Large intestine (tissue), 12 donors: ENCODE measurements at places on chromosomes 5 and 9. TPM values are rescaled to one million over a fixed set of nuclear protein-coding genes. Genes with fewer than 3 reads are reported as not detected.

PCDHGB5 gene
- 1.8 TPM for polyA plus RNA-seq

IFNA2 gene
- polyA plus RNA-seq = not detected

MELK gene
- 8.6 TPM for polyA plus RNA-seq

ARRDC3 gene
- 37.3 TPM for polyA plus RNA-seq

- no peaks in the 10 kb centered on the region for H3K27me3 ChIP-seq
- no peak overlapping the region for H3K4me3 ChIP-seq
- no peaks in the 10 kb centered on the region for H3K36me3 ChIP-seq
- no peaks in the 10 kb centered on the region for H3K4me1 ChIP-seq
- DNase-seq = no peak
Measured at GRCh38 chr5:86152988-86153560, 464.7 kb upstream of the COX7C start.

DNA sequence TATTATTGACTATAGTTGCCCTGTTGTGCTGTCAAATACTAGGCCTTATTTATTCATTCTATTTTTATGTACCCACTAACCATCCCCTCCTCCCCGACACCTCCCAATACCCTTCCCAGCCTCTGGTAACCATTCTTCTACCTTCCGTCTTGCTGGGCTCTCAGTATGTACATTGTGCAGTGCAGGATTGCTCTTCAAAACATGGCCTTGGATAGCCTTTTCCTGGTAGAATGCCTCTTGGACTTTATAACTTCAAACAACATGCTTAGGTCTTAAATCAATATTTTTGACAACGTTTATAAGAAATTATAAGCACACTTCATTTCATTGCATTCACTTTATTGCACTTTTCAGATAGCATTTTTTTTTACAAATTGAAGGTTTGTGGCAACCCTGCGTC lies 172.6 kb upstream of the ACTBL2 start:
- DNase-seq = no peak
- H3K36me3 ChIP-seq = no peaks in the 10 kb centered on the region

GRCh38 chr5:34857161-34857560 lies 18.2 kb downstream of the TTC23L start:
- no peaks in the 10 kb centered on the region for H3K36me3 ChIP-seq
- DNase-seq = no peak
- H3K27me3 ChIP-seq = no peaks in the 10 kb centered on the region
- no peak overlapping the region for H3K27ac ChIP-seq
- no peak overlapping the region for H3K4me3 ChIP-seq

DNA sequence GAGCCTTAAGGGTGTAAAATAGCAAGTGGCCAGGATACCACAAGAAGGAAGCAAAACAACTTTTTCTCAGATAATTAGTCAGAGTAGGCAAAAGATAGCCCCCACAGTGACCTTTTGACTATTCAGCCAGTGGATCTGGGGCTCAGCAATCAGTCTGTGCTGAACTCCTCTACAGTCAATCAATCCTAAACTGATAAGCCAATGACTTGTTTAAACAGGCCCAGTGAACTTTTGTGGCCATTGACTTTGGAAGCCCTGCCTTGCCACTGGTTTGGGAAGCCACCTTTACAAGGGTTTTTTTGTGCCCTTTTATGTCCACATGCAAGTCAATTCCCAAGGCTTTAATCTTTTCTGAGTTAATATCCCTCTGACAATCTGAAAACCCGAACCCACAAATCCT lies 1565.0 kb upstream of the WWC1 start:
- no peaks in the 10 kb centered on the region for H3K4me1 ChIP-seq
- no peak for DNase-seq

GRCh38 chr5:132245593-132245992 lies 11.9 kb upstream of the PDLIM4 start:
- no peaks in the 10 kb centered on the region for H3K4me1 ChIP-seq
- DNase-seq = no peak
- H3K27me3 ChIP-seq = no peaks in the 10 kb centered on the region
- H3K36me3 ChIP-seq = no peaks in the 10 kb centered on the region
- no peak overlapping the region for H3K27ac ChIP-seq

SPINK7 gene
- polyA plus RNA-seq = 0.06 TPM

ZNG1A gene
- 50.7 TPM for polyA plus RNA-seq

SHB gene
- polyA plus RNA-seq = 17.8 TPM

GRCh38 chr9:17875886-17876285 lies 297.0 kb downstream of the SH3GL2 start:
- no peaks in the 10 kb centered on the region for H3K27me3 ChIP-seq
- no peak overlapping the region for H3K4me3 ChIP-seq
- DNase-seq = no peak
- no peaks in the 10 kb centered on the region for H3K36me3 ChIP-seq
- H3K4me1 ChIP-seq = no peaks in the 10 kb centered on the region

DNA sequence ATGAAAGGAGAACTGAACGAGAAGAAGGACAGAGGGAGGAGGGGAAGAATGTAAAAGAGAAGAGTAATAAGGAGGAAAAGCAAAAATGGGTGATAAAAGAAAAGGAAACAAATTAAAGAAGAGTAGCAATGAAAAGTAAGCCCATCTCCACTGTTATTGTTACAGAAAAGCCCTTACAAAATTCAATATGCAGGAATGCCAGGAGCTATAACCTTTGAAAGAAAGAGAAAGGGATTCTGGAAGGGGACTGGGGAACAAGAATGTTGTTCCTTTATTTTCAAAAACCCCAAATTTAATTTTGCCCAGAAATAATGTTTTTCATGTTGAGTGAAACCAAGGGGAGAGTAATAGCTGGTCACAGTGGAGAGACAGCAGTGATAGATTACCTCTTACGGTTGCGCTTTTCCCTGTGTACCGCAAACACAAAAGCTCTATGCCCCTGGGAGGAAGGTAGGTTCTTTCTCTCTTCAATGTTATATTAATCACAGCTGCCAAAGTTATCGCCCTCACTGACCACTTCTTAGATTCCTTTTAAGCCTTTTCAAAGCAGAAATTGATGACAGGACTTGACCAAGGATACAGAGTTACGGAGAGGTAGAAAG lies 86.7 kb downstream of the BRINP1 start:
- H3K36me3 ChIP-seq = no peaks in the 10 kb centered on the region
- DNase-seq = no peak
- H3K4me1 ChIP-seq = no peaks in the 10 kb centered on the region
- no peak overlapping the region for H3K4me3 ChIP-seq

CERT1 gene
- 50.3 TPM for polyA plus RNA-seq

AFAP1L1 gene
- 9.6 TPM for polyA plus RNA-seq

- peaks cover 40% of the 10 kb centered on the region for H3K36me3 ChIP-seq
- DNase-seq = no peak
- H3K27me3 ChIP-seq = no peaks in the 10 kb centered on the region
Measured at GRCh38 chr9:113585555-113585954, 122.0 kb downstream of the RGS3 start.

DNA sequence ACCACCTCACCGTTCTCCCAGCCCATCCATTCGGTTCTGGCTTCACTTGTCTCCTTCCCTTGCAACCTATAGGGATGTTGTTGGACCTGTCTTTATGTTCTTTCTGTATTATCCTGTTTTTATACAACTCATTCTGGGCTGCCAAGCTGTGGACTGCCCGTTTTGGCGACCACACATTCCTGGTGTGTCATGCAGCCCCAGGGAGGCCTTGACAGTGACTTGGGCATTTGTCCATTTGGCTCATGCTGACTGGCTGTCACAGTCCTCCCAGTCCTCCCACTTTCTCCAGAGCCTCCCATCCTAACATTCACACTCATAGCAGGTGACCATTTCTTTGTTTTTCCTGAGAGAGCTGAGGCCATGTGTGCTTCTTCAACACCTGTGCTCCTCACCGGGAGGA lies 136.4 kb downstream of the SLF1 start:
- DNase-seq = no peak
- H3K36me3 ChIP-seq = no peaks in the 10 kb centered on the region
- no peak overlapping the region for H3K27ac ChIP-seq
- no peaks in the 10 kb centered on the region for H3K4me1 ChIP-seq

GPSM1 gene
- polyA plus RNA-seq = 39.9 TPM

- H3K27me3 ChIP-seq = no peaks in the 10 kb centered on the region
- DNase-seq = peak; percentile 99
- peaks cover 15% of the 10 kb centered on the region for H3K36me3 ChIP-seq
- no peak overlapping the region for H3K4me3 ChIP-seq
Measured at GRCh38 chr5:172904643-172905345, 54.4 kb upstream of the RPL26L1 start.

RCL1 gene
- polyA plus RNA-seq = 12.1 TPM

GRCh38 chr5:38847559-38848347 lies 1.9 kb downstream of the OSMR start:
- H3K4me1 ChIP-seq = no peaks in the 10 kb centered on the region
- H3K27ac ChIP-seq = no peak overlapping the region
- H3K4me3 ChIP-seq = no peak overlapping the region
- no peaks in the 10 kb centered on the region for H3K36me3 ChIP-seq

- no peak overlapping the region for H3K4me3 ChIP-seq
- H3K27me3 ChIP-seq = no peaks in the 10 kb centered on the region
- no peaks in the 10 kb centered on the region for H3K36me3 ChIP-seq
- H3K27ac ChIP-seq = no peak overlapping the region
- H3K4me1 ChIP-seq = no peaks in the 10 kb centered on the region
Measured at GRCh38 chr5:40939753-40940152, 30.5 kb downstream of the C7 start.

- no peak overlapping the region for H3K4me3 ChIP-seq
- peaks cover 100% of the 10 kb centered on the region for H3K27me3 ChIP-seq
- peaks cover 6% of the 10 kb centered on the region for H3K4me1 ChIP-seq
- DNase-seq = no peak
- no peak overlapping the region for H3K27ac ChIP-seq
Measured at GRCh38 chr9:126623314-126623666, 9.6 kb downstream of the LMX1B start.

DNA sequence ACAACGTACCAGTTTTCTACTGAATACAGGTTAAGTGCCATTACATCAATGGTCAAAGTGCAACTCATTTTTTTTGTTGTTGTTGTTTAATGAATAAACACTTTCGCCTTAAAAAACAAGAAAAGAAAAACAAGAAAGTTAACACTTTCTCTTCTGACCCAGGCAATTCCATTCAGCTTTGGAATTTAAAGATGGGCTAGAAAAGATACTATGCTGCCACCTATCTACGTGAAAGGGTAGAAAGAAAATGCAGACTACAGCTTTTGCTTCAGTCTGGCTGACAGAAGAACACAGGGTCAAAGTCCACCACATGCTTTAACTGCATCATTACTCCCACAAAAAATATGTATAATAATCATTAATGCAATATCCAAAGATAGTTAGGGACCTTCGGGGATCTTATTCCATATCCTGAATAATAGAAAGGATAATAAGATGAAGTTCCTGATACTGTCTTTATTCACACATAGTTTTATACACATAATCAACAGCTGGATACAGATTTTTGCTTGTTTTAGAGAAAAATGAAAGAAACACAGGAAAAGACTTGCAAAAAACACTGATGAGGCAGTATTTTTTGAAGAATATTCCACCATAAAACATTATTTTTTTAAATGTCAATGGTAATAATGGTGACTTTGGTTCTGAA lies 40.4 kb downstream of the ZDHHC21 start:
- peak; percentile 50 for DNase-seq
- no peak overlapping the region for H3K27ac ChIP-seq
- H3K36me3 ChIP-seq = peaks cover 2% of the 10 kb centered on the region
- H3K27me3 ChIP-seq = no peaks in the 10 kb centered on the region
- no peak overlapping the region for H3K4me3 ChIP-seq

CDC25C gene
- polyA plus RNA-seq = 4.5 TPM

- H3K36me3 ChIP-seq = peaks cover 20% of the 10 kb centered on the region
- no peak overlapping the region for H3K27ac ChIP-seq
- no peaks in the 10 kb centered on the region for H3K4me1 ChIP-seq
- no peak for DNase-seq
- no peaks in the 10 kb centered on the region for H3K27me3 ChIP-seq
Measured at GRCh38 chr5:119537704-119538103, 85.4 kb downstream of the HSD17B4 start.

DNA sequence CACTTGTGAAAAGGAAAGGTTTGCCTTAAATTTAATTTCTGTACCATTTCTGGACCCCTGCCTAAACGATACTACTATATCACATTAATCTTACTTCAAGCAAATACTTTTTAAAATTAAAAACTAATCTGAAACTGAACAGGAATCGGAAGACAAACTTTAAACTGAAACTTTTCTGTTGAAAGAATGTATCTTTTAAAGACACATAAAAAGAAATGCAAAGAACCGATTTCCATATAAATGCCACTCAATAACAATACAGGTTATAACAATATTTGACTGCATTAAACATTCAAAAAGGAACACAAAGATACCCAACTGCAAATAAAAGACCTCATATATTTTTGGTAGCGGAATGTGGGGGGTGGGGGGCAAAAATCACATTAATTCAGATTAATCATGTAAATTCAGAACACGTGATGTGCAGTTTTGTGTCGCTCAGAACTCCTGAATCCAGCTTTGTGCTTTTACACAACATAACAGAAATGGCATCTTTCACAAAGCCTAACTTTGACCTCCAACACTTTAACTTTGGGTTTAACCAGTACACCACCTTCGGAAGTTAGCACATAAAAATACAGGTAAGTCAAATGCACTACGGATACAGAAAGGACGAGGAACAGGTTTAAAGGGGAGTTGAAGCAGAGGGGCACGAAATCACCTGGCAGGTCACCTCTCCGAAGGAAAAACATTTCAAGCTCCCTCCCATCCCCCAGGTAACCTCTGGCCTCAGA lies 925 bp downstream of the LIFR start:
- peak overlapping the region; percentile 26 for H3K27ac ChIP-seq
- peaks cover 10% of the 10 kb centered on the region for H3K4me1 ChIP-seq
- no peaks in the 10 kb centered on the region for H3K36me3 ChIP-seq
- peaks cover 17% of the 10 kb centered on the region for H3K27me3 ChIP-seq
- no peak for DNase-seq
- H3K4me3 ChIP-seq = peak overlapping the region; percentile 60

- H3K27me3 ChIP-seq = no peaks in the 10 kb centered on the region
- peaks cover 3% of the 10 kb centered on the region for H3K4me1 ChIP-seq
- peak; percentile 4 for DNase-seq
- H3K27ac ChIP-seq = no peak overlapping the region
- no peaks in the 10 kb centered on the region for H3K36me3 ChIP-seq
Measured at GRCh38 chr5:24232041-24232440, 412.7 kb downstream of the CDH10 start.

DNA sequence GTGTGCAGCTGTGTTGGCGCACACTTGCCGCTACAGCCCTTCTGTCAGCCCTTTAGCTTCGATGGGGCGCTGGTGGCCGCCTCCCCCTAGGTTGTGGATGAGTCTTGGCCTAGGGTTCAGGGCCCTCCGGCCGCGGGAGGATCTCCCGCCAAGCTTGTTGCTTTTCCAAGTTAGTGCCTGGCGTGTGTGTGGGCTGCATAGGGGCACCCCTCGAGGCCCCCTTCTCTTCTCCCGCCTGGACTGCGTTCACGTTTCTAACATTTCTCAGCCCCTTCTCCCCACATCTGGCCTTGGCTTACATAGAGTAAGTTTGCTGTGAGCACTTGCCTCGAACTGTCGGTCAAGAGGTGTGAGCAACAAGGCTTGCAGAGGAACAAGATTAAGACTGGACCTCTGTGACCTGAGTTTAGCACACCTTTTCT lies 413 bp upstream of the OXCT1 start:
- peak overlapping the region; percentile 92 for H3K4me3 ChIP-seq
- no peaks in the 10 kb centered on the region for H3K27me3 ChIP-seq
- H3K36me3 ChIP-seq = no peaks in the 10 kb centered on the region
- DNase-seq = no peak
